NCI-H1092 treated with DMSO at 0.1 percent for 48 hours (cell line): ENCODE measurements at places on chromosomes 1 and 21.
A peak's percentile ranks its signal among the peaks of the same experiment; 100 is the strongest.

DNA sequence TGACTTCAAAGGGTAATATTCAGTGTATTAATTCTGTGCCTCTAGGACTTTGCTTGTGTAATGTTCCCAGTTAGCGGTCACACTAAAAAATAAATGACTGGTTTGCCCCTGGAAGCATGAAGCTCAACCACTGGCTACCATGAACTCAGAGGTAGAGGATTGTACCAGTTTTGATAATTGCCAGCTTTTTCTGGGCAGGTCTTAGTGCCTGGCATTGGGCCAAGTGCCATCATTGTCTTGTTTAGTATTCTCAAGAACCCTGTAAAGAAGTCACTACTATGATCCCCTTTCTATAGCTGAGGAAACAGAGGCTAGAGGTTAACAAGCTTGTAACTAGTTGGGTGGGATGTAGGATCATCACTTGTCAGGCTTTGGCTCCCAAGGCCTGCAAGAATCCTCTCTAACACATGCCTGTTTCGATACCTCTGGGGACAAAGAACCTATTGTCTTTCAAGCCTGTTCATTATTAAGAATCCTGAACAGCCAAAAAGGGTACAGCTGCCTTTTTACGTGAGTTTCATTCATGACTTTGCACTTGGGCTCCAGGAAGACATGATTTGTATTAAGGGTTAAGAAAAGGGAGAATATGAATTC, 121.9 kb upstream of the JUN start:
- no peak for DNase-seq

DNA sequence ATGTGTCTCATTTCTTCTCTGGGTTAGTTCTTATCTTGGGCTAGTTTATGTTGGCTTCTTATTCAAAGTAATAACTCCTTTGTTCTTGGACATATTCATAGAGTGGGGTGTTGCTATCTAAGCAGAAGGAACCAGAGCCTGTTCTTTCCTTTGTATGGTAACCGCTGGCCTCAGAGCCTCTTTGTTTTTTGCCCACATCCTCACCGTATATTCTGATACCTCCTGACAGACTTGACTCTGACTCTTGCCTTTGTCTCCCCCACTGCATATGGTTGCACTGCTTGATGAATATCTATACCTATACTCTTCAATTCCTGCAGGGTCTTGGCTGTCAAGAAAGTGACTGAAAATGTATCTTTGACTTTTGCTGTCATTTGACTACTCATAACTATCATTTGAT, 10.2 kb downstream of the FLG2 start:
- DNase-seq: no peak

DNA sequence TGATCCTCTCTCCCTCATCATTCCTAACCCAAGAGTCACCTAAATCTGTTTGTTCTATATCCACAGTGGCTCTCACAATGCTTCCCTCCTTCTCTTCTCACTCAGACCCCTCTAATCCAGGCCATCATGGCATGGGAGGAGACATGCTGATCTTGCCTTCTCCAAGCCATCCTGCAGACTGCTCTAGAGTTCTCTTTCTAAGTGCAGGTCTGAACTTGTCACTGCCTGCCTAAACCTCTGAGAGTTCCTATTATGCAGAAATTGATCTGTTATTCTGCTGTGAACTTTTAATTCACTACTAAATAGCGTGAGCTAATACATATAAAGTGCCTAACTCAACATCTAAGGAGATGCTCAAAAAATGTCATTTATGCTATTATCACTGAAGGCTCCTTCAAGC, 26.8 kb downstream of the LAMC2 start:
- DNase-seq: no peak

DNA sequence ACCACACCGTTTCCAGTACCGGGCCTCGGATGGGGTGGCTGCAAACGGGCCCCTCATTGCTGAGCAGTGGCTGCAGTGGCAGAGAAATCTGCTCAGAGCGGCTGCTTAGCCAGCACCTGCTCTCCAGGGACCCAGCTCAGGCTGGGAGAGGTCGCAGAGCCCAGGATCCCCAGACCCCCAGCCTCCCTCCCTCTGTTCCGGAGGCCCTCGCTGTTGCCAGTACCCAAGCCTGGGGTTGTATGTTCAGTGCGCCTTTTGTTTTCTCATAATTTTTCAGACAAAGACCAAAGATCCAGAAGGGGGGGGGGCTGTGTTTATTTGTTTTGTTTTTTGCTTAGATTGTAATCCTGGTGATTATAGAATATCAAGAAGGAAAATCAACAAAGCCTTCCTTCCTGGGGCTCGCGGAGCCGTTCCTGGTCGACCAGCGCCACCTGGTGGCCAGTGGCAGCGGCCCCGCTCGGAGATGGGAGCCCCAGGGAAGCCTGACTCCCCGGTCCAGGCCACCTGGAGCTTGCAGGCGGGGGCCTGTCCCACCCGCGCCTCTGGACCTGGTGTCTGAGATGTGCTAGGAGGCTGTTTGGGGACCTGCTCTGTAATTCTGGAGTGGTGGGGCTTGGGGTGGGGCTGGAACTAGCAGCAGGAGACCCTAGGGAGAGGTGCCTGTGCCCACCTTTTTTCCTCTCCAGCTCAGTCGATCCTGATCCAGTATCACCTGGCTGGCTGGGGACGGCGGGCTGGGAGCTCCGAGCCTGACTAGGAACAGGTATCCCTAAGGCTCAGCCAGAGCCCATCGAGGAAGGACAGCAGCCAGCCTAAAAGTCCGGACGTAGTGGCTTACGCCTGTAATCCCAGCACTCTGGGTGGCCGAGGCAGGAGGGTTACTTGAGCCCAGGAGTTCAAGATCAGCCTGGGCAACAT, 123.9 kb upstream of the VAMP3 start:
- DNase-seq: peak; percentile 76

DNA sequence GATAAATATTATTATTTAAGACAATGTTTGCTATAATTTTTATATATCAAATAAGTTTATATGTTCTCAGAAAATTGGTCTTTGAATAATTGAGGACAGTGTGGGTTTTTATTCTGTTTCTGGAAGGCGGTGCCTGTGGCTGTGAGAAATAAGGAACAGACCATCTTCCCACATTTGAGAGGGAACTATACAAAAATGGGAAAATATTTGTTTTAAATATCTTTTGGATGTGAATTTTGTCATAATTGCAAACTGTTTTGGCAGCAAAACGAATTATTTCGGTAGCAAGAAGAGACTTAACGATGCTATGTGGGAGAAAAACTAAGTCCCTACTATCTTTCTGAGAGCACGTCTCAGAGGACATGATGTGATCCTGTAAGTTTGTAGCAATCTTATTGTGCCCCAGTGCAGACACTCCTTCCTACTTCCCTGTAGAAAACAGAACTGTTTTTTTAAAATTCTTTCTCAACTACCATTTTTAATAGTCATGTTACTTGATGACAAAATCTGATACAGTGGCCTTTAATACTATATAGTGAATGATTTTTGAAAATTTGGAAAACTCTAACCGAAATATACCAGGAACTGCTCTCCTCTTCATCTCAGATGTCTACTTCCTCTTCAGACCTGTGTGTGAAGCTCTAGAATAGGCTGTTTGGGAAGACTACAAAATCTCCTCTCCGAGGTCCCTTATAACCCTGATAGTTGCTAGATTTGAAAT, 25.4 kb downstream of the PTPRC start:
- no peak for DNase-seq
